ENCODE measurements at places on chromosomes 12 and 14.

DNA sequence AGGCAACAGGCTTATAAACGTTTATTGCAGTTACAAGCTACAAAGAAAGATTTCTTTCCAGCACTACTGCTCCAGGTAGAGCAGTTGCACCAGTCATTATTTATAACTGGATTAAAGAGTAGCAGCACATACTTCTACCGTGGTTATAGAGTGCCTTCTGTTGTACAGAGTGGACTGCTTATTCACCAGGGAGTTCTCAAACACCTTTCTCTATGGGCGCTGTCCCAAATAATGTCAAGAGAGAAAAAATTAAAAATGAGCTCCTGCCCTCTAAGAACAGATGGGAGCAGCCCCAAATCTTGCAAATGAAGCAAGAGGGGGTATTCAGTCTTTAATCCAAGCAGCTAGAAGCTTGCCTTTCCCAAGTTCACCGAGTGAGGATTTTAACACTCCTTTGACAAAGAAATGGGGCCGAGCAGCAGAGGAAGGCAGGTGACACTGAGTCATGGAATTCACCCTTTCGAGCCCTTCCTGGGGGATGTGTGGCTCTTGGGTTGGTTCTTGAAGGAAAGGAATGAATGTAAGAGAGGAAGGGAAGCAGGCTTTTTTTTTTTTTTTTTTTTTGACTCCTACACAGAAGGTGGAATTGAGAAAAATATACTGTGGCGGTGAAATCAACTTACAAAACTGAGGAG, 181.2 kb downstream of the PRKCH start:
- no peaks in the 10 kb centered on the region for H3K27me3 ChIP-seq
- H3K27ac ChIP-seq, result peak overlapping the region; percentile 69
- peaks cover 42% of the 10 kb centered on the region for H3K4me1 ChIP-seq
- H3K4me3 ChIP-seq, result no peak overlapping the region
- no peak for DNase-seq
- peaks cover 23% of the 10 kb centered on the region for H3K36me3 ChIP-seq

- H3K27ac ChIP-seq, result no peak overlapping the region
- H3K27me3 ChIP-seq, result no peaks in the 10 kb centered on the region
- no peaks in the 10 kb centered on the region for H3K36me3 ChIP-seq
- H3K4me1 ChIP-seq, result no peaks in the 10 kb centered on the region
- no peak overlapping the region for H3K4me3 ChIP-seq
These were observed 48.9 kb downstream of the ABCC9 start for GRCh38 chr12:21892341-21892740.

DNA sequence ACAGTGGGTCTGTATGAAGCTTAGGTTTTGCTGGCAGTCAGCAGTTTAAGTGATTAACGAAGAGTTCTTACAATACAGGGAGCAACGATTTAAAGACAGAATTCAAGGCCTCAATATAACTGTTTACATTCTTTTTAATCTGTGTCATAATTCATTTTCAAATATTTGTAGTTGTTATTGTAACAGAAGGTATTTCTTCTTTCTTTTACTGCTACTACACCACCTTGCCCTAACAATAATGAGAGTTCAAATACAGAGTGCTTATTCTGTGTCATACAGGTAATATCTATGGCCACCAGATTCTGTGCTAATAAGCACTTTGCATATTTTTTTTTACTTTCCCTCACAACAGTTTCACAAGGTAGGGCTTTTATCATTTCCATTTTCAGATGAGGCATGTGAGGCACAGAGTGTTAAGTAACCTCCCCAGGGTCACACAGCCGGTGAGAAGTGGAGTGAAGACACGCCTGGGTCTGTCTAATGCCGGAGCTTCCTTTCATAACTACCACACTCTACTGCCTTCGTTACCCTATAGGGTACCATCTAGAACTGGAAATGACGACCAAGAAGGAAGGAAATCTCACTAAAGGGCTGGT, 81.9 kb downstream of the PELI2 start:
- H3K4me3 ChIP-seq, result no peak overlapping the region
- H3K36me3 ChIP-seq, result no peaks in the 10 kb centered on the region
- no peak overlapping the region for H3K27ac ChIP-seq
- no peaks in the 10 kb centered on the region for H3K27me3 ChIP-seq
- DNase-seq, result no peak

DNA sequence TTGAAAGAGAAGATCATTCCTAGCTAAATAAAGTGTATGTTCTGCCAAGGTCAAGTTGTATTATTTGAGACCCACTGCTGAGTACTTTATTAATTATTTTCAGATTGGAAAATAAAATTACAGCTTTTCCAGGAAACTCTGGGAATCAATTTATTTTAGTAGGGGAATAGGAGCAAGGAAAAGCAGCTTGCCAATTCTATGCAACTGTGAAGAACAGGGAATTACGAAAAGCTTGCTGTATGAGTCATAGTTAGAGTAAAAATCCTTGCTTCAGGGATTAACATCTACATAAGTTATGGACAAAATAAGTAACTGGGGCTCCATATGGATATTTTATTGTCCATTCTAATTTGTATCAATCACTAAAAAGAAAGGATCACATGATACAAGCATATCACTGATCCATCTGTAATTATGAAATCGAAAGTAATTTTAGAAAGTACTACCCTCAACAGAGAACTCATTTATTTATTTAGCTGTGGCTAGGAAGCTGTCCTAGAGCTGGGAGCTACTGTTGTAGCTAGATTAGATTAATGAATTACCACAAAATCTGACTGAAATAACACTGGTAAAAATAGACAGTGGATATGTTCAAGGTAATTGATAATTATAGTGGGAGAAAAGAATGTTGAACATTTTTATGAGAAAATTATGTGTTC, 303.5 kb upstream of the NPAS3 start:
- DNase-seq, result no peak
- H3K27ac ChIP-seq, result no peak overlapping the region
- H3K27me3 ChIP-seq, result no peaks in the 10 kb centered on the region

GRCh38 chr12:51424094-51424661, 453 bp upstream of the SLC4A8 start:
- peaks cover 10% of the 10 kb centered on the region for H3K4me1 ChIP-seq
- no peaks in the 10 kb centered on the region for H3K27me3 ChIP-seq
- DNase-seq, result no peak
- no peak overlapping the region for H3K27ac ChIP-seq
- no peaks in the 10 kb centered on the region for H3K36me3 ChIP-seq
- peak overlapping the region; percentile 58 for H3K4me3 ChIP-seq

- peaks cover 61% of the 10 kb centered on the region for H3K4me1 ChIP-seq
- peak overlapping the region; percentile 2 for H3K4me3 ChIP-seq
- peaks cover 22% of the 10 kb centered on the region for H3K36me3 ChIP-seq
- peak; percentile 61 for DNase-seq
- H3K27ac ChIP-seq, result peak overlapping the region; percentile 85
These were observed 10.2 kb upstream of the ITGB7 start for GRCh38 chr12:53217051-53217930.

GRCh38 chr12:119147847-119148448, 30.8 kb upstream of the HSPB8 start:
- H3K36me3 ChIP-seq, result no peaks in the 10 kb centered on the region
- H3K27me3 ChIP-seq, result peaks cover 2% of the 10 kb centered on the region
- no peak for DNase-seq
- H3K4me3 ChIP-seq, result no peak overlapping the region
- H3K4me1 ChIP-seq, result no peaks in the 10 kb centered on the region

GRCh38 chr14:68940614-68941185, 38.4 kb downstream of the ACTN1 start:
- no peaks in the 10 kb centered on the region for H3K27me3 ChIP-seq
- no peak overlapping the region for H3K4me3 ChIP-seq
- no peak for DNase-seq
- H3K4me1 ChIP-seq, result peaks cover 11% of the 10 kb centered on the region
- H3K27ac ChIP-seq, result no peak overlapping the region

GRCh38 chr14:22225516-22226140, 363.4 kb downstream of the DAD1 start:
- H3K27me3 ChIP-seq, result peaks cover 5% of the 10 kb centered on the region
- DNase-seq, result no peak
- H3K27ac ChIP-seq, result no peak overlapping the region
- H3K4me1 ChIP-seq, result peaks cover 2% of the 10 kb centered on the region

DNA sequence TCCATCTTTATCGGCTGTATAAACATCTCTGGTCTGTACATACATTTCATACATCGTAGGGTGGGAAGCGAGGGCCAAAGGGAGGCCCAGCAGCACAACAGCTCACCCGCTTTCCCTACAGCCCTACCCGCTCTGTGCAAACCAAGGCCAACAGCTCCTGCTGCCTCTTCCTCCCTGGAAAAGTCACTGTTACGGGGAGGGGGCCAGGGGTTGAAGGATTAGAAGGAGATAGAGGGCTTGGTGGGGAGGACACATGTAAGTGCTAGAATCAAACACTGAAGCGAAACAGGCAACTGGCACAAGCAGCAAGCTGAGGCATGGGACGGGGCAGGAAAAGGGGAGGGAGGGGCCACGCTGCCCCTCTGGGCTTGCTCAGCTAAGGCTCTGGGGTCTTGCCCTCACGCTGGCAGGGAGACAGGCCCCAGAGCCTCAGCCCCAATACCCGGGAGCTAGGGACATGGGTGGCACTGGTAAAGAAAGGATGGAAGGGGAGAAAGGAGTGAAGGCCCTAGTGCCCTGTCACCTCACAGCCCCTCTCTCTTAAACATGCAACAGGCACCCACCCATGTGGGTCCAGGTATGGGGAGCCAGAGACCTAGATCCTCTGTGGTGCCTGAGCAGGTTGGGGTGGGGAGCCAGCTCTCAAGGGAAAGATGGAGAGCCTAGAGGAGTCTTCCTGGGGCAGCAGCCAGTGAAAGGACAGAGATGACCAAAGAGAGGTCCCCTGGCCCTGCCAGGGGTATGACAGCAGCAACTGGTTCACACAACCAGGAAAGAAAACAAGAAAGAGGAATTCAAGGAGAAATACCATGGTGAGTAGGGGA, 14.4 kb downstream of the SPRYD3 start:
- H3K27me3 ChIP-seq, result no peaks in the 10 kb centered on the region
- no peak overlapping the region for H3K27ac ChIP-seq
- no peaks in the 10 kb centered on the region for H3K4me1 ChIP-seq
- H3K36me3 ChIP-seq, result peaks cover 36% of the 10 kb centered on the region

DNA sequence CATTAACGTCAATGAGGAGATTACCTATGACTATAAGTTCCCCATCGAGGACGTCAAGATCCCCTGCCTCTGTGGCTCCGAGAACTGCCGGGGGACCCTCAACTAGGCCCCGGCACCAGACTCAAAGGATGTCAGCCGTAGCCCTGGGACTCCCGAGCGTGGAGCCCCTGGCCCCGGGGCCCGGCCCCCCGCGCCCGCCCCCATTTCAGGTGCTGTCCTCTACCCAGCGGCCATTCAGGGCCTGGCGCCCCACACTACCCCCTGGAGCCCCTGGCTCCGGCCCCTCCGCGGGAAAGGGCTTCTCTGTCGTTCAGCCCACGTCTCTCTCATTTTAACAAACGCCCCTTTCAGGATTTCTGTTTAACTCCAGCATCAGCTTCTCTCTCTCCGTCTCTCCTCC, 26.3 kb downstream of the SETD1B start:
- no peaks in the 10 kb centered on the region for H3K27me3 ChIP-seq
- peaks cover 53% of the 10 kb centered on the region for H3K36me3 ChIP-seq
- H3K4me1 ChIP-seq, result no peaks in the 10 kb centered on the region
- H3K4me3 ChIP-seq, result no peak overlapping the region

- no peak overlapping the region for H3K4me3 ChIP-seq
- H3K4me1 ChIP-seq, result no peaks in the 10 kb centered on the region
- DNase-seq, result no peak
- H3K27me3 ChIP-seq, result no peaks in the 10 kb centered on the region
- H3K27ac ChIP-seq, result no peak overlapping the region
These were observed 120.6 kb downstream of the TGFB3 start for GRCh38 chr14:75861161-75861621.

- no peaks in the 10 kb centered on the region for H3K27me3 ChIP-seq
- peaks cover 29% of the 10 kb centered on the region for H3K36me3 ChIP-seq
- no peak for DNase-seq
- no peak overlapping the region for H3K27ac ChIP-seq
- no peak overlapping the region for H3K4me3 ChIP-seq
These were observed 37.0 kb downstream of the YAF2 start for GRCh38 chr12:42201063-42201462.

- no peaks in the 10 kb centered on the region for H3K36me3 ChIP-seq
- no peaks in the 10 kb centered on the region for H3K27me3 ChIP-seq
- no peak overlapping the region for H3K27ac ChIP-seq
- no peak overlapping the region for H3K4me3 ChIP-seq
- DNase-seq, result no peak
These were observed 28.3 kb upstream of the PLEKHG7 start for GRCh38 chr12:92674500-92674899.

DNA sequence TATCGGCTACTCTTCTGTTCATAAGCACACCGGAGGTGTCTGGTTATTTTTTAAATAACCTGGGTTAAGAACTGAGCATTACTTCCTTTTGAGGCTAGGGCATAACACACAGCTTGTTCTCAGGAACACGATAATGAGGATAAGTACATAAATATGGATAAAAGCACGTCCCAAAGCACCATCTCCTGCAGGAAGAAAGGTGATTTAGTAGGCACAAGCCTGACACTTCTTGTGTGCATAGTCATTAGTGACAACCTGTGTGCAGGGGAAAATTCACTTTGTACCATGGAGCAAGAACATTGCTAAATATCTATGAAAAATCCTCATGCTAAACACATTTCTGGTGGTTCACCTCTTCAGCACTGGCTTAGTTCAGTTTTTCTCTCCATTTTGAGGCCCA, 166.5 kb downstream of the SNAPC1 start:
- no peaks in the 10 kb centered on the region for H3K4me1 ChIP-seq
- no peak overlapping the region for H3K4me3 ChIP-seq
- no peaks in the 10 kb centered on the region for H3K27me3 ChIP-seq

- peak overlapping the region; percentile 50 for H3K27ac ChIP-seq
- no peaks in the 10 kb centered on the region for H3K27me3 ChIP-seq
- H3K4me3 ChIP-seq, result no peak overlapping the region
- H3K4me1 ChIP-seq, result peaks cover 78% of the 10 kb centered on the region
These were observed 40.3 kb downstream of the EVL start for GRCh38 chr14:100105357-100106169.

GRCh38 chr12:26564391-26564790, 268.6 kb downstream of the ITPR2 start:
- H3K27me3 ChIP-seq, result no peaks in the 10 kb centered on the region
- H3K36me3 ChIP-seq, result peaks cover 4% of the 10 kb centered on the region
- no peak for DNase-seq
- H3K4me1 ChIP-seq, result no peaks in the 10 kb centered on the region

DNA sequence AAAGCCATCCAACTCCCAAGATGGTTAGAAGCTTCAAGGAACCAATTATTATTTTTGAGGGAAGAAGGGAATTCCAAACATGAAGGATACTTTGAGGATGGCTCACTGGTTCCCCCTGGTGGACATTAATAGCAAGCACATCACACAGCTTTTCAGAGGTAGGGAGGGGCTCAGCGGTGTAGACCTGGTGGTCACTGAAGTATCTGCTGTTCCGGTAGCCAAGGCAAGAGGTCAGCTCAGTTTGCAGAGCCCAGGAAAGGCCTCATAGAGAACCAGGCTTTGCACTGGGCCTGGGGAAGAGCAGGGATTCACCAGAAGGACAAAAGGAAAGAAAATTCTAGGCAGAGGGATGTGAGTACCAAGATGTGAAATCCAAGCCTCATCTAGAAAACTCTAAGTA, 118.7 kb downstream of the KSR2 start:
- no peaks in the 10 kb centered on the region for H3K27me3 ChIP-seq
- DNase-seq, result no peak
- H3K4me1 ChIP-seq, result no peaks in the 10 kb centered on the region

- no peak overlapping the region for H3K27ac ChIP-seq
- H3K36me3 ChIP-seq, result no peaks in the 10 kb centered on the region
- DNase-seq, result no peak
- no peak overlapping the region for H3K4me3 ChIP-seq
- H3K4me1 ChIP-seq, result no peaks in the 10 kb centered on the region
These were observed 8.8 kb upstream of the PHC1 start for GRCh38 chr12:8905546-8905945.

Data from natural killer cell (primary cell).